ENCODE measurements at places on chromosomes 1 and 21.
A peak's percentile ranks its signal among the peaks of the same experiment; 100 is the strongest.

DNA sequence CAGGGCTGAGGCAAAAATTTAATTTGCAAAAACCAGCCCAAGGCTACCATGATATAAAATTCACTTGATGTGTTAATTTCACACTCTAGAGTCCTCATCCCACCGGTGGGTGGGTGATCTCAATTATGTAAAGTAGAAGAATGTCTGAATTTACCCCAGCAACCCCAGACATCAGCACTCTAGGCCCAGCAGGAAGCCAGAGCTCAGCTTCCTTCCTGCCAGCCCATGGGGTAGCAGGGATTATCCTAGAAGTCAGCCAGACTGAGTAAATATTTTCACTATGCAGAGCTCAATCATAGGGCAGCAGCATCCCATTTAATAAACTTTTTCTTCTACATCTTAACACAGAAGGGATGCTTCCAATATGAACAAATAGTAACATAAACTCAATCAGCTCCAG lies 71.0 kb downstream of the SIPA1L2 start:
- no peak for DNase-seq

DNA sequence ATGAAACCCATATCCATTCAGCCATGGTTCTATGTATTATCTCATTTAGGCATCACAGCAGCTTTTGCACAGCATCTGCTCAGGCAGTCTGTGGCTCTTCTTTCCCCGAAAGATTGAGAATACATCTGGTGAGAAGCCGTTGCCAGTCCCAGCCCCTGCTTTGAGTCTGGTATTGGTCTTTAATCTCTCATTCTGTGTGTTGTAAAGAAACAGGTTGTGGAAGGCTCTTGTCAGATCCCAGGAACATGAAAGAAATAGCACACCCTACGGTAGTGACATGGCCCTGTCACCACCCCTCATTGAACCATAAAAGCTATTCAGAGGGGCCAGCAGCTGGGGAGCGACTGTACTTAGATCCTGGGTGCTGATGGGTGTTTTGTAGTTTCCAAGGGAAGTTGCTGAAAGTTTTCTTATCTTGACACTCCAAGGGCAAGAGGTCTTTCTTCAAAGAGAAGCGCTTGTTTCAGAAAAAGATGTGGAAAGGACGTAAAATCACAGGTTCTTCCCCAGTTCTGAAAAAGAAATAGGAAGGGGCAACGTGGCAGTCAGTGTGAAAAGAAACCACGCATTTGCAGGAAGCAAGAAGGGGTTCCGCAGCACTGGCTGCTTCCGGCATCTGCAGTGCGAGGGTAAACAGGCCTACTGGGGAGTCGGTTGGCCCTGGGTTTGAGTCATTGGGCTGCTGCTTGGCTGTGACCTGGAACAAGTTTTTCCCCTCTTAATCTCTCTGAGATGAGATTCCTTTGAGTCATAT lies 145.0 kb downstream of the DHRS3 start:
- DNase-seq: peak; percentile 70

- DNase-seq: no peak
These were observed 207.6 kb downstream of the S1PR1 start for GRCh38 chr1:101444381-101444780.

GRCh38 chr1:1273512-1274298 lies at the start of gene UBE2J2:
UBE2J2 (minus strand) TSS chr1:1273854; CDS start chr1:1267992, 5,862 bp downstream.
- peak; percentile 94 for DNase-seq

GRCh38 chr21:44576025-44576420 lies 2.5 kb downstream of the KRTAP10-4 start:
- DNase-seq: no peak

DNA sequence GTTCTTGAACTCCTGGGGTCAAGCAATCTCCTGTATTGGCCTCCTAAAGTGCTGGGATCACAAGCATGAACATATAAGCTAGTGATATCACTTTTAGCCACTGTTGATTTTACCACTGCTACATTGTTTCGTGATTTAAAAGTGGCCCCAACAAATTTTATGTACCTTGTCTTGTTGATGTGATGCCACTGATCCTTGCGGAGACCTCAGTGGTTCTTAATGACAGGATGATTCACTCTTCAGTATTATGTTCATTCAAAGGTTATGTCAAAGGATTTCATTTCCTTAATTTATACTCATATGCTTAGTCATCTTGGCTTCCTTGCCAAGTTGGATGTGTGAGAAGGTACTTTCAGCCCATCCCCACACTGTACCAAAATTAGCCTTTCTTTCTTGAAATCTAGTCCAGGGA lies 12.1 kb downstream of the PRKACB start:
- DNase-seq: no peak

DNA sequence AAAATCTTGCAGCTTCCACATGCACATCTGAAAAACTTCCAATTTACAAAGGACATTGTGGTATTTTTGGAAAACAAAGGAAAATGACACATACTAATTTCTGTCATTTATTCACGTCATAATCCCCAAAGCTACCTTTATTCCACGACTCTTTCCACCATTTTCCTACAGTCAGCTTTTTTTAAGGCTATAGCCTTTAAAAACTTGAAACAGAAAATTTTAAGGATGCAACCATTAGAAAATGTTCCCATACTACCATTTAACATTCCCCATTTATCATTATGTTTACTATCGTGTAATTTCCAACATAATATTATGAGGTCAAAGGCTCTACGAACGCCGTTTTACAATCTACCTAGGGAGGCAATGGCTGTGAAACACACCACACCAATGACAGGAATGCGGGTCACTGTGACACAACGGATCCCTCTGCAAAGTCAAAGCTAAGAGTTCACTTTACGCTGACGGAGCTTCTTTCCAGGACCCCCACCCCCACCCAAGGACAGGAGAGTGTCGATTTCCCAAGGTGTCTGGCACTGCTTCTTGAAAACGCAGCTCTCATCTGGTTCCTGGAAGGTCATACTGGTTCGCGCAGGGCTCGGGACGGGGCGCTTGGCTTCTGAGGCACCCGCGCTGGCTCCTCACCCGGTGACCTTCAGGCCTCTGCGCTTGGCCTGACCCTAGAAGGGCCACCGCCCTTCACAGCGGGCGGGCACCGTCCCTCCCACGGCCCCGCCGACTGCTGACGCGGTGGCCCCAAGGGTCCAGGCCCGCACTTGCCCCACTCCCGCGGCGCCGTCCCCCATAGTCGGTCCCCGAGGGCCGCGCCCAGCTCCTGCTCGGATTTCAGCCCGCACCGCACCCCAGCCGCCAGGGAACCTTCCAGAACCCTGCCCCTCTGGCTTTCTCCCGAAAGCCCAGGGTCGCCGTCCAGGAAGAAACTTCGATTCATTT lies 50.5 kb upstream of the ATF3 start:
- peak; percentile 66 for DNase-seq

DNA sequence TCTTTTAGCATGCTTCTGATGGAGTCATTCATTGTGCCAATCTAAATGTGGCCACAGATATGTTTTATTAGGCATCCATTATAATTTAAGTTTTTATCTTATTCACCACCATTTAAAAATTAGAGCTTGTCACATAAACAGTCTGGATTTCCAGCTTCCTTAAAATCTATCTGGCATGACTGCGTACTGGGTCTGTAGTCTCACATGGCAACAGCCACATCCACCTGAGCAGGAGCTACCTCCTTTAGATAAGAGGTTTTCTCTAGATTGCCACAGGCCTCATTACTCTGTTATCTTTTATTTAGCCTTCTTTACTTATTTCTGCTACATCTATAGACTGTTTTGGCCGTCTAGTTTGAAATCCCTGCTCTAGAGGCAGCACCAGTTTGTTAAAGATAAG lies 29.1 kb downstream of the B3GALT2 start:
- no peak for DNase-seq

- DNase-seq: no peak
These were observed 2.3 kb upstream of the CD55 start for GRCh38 chr1:207319199-207319598.

DNA sequence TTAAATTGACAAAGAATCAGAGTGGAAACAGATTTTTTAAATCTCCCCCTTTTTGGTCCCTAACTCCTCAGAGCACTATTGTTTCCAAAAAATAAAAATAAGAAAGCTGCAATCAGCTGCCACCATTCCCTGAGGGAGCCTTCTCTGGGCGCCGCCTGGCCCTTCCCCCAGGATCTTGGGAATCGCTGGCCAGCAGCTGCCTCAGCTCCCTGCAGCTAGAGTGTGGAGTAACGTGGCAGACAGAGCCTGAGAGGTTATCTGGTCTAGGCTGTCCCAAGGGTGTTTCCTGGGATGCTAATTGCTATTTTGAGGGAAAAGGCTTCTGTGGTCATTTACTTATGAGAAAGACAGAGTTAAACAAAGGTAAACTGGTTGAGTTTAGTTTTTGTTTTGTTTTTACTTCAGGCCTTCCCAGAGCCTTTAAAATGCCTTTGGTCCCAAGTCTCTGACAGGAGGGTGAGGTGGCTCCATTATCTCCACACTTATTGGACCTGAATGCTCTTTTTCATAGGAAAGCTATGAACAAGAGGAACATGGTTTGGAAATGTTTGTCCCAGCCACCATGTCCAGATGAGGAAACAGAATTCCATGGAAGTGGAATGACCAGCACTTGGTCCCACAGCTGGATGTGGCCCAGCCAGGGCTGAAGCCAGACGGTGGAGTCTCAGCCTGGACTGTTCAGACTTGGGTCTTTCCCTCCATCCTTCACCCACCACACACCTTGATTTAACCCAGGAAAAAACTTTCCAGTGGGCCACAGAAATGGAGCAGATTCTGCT lies 14.1 kb upstream of the KIAA1614 start:
- no peak for DNase-seq

GRCh38 chr1:177206831-177207355 lies 36.1 kb downstream of the BRINP2 start:
- DNase-seq: no peak

- DNase-seq: no peak
These were observed 17.2 kb downstream of the CC2D1B start for GRCh38 chr1:52348704-52349300.

DNA sequence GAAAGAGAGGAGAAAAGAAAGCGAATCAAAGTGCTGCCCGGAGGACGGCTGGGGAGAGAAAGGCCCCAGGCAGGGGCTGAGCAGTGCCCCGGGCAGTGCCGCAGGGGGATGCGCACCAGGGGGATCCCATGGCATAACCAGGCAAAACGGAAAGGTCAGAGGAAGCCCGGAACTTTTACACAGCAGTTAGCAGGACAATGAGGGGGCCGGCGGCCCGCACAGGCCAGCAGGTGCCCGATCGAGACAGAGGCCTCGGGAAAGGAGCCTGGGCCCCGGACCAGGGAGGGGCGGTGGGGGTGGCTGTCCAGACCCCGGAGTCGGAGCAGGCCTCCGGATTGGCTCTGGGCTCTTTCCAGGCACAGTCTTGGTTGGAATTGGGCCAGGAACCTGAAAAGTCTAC lies 86.8 kb downstream of the CASZ1 start:
- DNase-seq: no peak

GRCh38 chr1:173798078-173798477 lies 26.4 kb upstream of the DARS2 start:
- DNase-seq: no peak

- no peak for DNase-seq
These were observed 197.6 kb downstream of the CAMTA1 start for GRCh38 chr1:6982860-6983259.

GRCh38 chr1:2777424-2778219 lies 23.9 kb downstream of the TTC34 start:
- no peak for DNase-seq

DNA sequence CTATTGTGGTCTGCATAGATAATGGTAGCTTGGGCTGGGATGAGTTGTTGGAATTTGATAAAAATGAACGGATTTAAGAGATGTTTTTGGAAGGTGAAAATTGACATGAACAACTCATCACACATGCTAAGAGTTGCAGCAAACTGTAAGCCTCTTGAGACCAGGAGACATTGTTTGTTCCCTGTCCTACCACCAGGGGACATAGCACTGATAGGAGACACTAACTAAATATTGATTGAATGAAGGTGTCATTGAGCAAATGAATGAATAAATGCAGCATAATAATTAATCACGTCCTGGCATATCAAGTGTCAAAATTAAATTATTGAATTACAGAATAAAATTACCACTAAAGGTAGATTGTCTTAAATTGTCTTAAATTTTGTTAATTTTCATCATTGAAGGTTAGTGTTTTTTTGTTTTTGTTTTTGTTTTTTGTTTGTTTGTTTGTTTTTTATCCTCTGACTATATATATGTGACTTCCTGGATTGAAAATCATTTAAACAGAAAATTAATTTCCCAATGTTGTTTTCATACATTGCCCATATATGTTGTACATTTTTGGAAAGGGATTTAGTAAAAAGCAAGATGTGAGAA lies 285.3 kb upstream of the C1orf105 start:
- DNase-seq: peak; percentile 2

DNA sequence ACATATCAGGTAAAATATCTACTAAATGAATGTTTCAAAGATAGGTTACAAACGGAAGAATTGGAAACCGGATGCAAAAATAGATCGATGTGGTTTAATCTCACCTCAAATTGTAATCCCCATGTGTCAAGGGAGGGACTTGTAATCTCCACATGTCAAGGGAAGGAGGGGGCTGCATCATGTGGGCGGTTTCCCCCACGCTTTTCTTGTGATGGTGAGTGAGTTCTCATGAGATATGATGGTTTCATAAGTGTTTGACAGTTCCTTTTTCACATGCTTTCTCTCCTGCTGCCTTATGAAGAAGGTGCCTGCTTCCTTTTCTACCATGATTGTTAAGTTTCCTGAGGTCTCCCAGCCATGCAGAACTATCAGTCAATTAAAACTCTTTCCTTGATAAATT lies 408.7 kb upstream of the TMPRSS15 start:
- no peak for DNase-seq

DNA sequence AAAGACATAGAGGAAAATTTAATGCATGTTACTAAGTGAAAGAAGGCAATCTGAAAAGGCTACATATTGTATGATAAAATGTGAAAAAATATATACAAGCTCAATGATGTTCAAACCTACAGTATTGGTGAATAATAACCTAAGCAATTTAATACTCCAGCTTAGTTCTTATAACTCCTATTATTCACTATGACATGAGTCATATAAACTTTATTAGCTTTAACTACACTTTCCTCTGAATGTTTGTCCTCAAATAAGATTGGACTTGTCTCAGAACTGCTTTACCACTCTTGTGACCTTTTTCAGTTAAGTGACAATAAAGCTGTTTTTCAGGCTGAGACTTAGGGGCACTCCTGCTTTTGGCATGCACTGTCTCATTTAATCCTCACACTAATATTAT lies 50.9 kb downstream of the CNST start:
- DNase-seq: no peak

DNA sequence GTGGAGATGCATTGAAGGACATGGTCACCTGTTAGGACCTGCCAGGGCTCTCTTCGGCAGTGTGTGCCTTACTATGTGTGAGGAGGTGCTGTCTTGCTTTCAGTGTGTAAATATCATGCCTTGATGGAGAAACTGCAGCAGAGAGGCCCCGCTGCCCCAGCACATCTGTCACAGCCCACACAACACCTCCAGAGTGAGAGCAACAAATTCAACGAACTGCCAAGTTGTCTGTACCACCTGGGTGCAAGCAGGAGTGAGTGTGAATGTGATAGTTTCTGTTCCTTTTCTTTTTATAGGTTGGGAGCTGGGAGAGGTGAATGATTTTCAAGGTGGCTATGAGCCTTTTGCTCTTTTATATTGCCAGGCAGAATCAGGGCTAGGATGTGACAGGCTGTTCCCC lies 114.6 kb upstream of the KIAA0040 start:
- no peak for DNase-seq

- no peak for DNase-seq
These were observed 6.2 kb upstream of the KIF1B start for GRCh38 chr1:10204003-10204642.

Data from CD4-positive, alpha-beta T cell treated with Interferon alpha-2 for 1 hour (primary cell).